ENCODE measurements at places on chromosomes 12 and 14.

DNA sequence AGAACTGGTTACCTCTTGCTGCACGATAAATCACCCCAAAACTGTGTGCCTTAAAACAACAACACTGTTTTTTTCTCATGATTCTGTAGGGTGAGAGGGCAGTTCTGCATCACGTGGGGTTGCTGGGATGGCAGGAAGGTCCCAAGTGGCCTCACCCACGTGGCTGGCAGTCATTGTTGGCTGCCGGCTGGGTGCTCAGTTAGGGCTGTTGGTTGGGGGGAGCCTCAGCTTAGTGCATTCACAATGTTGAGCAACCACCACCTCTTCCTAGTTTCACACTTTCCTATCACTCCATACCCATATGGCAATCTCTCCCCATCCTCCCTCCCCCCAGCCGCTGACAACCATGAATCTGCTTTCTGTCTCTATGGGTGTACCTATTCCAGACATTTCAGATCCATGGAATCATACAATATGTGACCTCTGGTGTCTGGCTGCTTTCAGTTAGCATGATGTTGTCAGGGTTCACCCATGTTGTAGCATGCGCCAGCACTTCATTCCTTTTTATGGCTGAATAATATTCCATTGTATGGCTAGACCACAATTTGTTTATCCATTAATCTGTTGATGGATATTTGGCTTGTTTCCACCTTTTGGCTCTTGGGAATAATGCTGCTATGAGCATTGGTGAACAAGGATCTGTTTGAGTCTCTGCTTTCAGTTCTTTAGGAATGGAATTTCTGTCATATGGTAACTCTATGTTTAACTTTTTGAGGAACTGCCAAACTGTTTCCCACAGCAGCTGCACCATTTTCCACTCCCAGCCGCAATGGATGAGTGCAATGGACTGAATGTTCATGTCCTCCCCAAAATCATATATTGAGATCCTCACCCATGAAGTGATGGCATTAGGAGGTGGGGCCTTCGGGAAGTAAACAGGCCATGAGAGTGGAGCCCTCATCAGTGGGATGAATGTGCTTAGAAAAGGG, 11.2 kb upstream of the POP5 start:
- no peak for DNase-seq

DNA sequence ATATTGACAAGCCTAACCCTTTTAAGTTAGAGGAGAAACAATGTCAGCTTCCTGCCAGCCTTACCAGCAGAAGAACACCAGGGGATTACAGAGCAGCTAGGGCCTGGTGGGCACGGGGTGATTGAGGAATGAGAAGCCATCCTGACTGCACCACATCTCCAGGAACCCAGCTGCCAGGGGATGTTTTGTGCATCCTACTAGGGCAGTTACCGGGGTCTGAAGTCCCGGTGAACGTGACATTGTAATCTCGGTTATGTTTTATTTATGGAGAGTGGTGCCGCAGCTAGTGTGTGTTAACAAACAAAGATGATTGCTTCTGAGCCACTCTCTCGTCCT, 115.9 kb downstream of the BCL11B start:
- DNase-seq: no peak

DNA sequence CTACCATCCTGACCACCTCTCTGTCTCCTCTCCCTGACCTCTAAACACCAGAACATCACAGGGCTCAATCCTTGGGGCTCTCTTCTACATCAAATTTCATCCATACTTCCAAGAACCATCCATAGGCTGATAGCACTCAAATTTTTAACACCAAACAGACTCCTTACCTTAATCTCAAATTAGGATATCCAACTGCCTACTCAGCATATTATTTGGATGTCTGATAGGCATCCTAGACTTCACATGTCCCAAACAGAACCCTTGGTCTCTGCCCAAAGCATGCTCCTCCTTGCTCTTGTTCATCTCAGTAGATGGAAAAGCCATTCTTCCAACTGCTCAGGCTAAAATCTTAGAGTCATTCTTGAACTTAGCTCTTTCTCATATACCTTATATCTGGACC, 91.3 kb downstream of the GALC start:
- no peak for DNase-seq

- no peak for DNase-seq
These were observed 91.1 kb upstream of the SLC38A4 start for GRCh38 chr12:46916796-46917419.

- no peak for DNase-seq
These were observed 9.9 kb downstream of the ATG14 start for GRCh38 chr14:55401751-55402150.

- no peak for DNase-seq
These were observed 216.7 kb downstream of the VRK1 start for GRCh38 chr14:97013878-97014277.

DNA sequence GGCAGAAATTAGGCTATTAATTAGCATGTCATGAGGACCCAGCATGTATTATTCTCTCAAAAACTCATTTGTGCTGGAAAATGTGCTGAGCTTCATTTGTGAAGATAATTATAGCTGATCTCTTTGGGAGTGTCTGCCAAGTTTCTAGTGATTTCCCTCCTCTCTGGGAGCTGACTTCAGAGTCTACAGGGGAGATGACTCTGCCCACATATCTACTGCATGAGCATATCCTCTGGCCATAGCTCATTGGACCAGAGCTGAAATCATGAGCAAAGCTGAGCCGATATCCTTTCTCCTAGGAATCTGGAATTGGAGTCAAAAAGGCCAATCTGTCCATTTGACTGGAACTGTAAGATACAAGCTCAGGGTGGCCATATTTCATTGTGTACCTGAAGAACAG, 5.9 kb downstream of the CCDC198 start:
- no peak for DNase-seq

All from glomerular endothelial cell (primary cell).